Fibroblast of lung (primary cell): ENCODE measurements at places on chromosomes 13 and 19. TPM values are rescaled to one million over a fixed set of nuclear protein-coding genes. Genes with fewer than 3 reads are reported as not detected.
A peak's percentile ranks its signal among the peaks of the same experiment; 100 is the strongest.

NCCRP1 gene
- polyA plus RNA-seq = 0.02 TPM in 1 of 2 replicates, not detected in the other

FFAR1 gene
- not detected in 2 replicates for polyA plus RNA-seq

CYP2F1 gene
- not detected in 2 replicates for polyA plus RNA-seq

CLC gene
- polyA plus RNA-seq = not detected in 2 replicates

RNF225 gene
- not detected in 2 replicates for polyA plus RNA-seq

ZNF793 gene
- polyA plus RNA-seq = 1.6 and 1.7 TPM in 2 replicates

KIRREL2 gene
- not detected in 2 replicates for polyA plus RNA-seq

ZNF460 gene
- 7.2 and 13.1 TPM in 2 replicates for polyA plus RNA-seq

VSTM2B gene
- polyA plus RNA-seq = not detected in 2 replicates

RDH13 gene
- polyA plus RNA-seq = 2.7 and 5.6 TPM in 2 replicates

- DNase-seq = no peak
Observed at GRCh38 chr13:69044629-69045028, 1063.0 kb upstream of the ATXN8OS start.

DNA sequence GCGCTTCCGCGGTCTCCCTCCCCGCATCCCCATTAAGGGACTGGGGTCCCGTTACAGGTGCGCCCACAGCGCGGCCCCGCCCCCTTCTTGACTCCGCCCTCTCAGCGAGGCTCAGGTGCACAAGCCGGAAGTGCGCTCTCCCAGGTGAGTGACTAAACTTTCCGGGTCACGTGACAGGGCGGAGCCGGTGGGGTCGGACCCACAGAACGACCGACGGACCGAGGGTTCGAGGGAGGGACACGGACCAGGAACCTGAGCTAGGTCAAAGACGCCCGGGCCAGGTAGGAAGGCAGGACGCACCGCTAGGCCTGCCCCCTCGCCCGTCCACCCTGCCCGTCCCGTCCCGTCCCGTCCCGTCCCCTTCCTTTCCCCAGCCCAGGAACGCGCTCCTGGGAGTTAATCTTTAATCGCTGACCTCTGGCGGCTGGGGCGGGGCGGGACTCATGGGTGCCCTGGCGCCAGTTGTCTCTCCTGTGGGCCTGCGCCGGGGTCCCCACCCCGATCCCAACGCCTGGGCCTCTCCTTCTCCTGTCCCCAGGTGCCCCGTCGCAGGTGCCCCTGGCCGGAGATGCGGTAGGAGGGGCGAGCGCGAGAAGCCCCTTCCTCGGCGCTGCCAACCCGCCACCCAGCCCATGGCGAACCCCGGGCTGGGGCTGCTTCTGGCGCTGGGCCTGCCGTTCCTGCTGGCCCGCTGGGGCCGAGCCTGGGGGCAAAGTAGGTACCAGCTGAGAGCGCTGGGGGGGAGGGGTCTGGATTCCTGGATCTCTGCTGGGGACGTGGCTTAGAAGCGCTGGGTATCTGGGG is at the start of gene CRB3:
CRB3 (plus strand) TSS at position 202 of the 804 bp plus-strand sequence; CDS start at position 633, 431 bp downstream.
- DNase-seq = no peak

DNA sequence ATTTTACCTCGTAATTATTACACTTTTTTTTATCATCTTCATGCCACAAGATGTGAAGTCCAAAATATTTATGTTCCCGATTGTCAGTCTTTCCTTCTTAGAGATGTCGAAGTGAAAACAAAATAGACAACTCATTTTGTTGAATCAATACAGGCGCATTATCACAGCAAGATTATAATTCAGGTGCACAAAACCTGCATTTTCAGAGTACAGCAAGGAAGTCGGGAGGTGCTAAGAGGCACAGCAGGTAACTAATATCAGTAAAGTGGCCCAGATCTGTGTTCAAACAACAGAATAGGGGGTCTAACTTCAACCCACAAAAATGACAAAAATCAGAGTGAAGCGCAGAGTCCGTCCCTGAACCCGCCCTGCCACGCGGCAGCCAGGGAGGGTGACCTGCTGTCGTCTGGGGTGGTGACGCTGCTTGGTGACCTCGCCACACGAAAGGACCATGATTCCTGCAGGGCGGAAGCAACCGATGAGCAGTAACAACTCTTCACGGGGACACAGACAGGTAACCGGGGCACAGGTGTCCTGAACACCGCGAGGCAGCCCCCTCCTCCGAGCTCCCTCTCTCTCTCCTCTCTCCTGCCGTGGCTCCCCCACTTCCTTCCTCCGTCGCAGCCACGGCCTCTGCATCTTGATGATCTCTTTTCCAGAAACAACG is 50.9 kb upstream of the SPACA7 start:
- no peak for DNase-seq

GRCh38 chr19:33756177-33756576 is 40.5 kb upstream of the KCTD15 start:
- DNase-seq = no peak

- DNase-seq = no peak
Observed at GRCh38 chr19:55408533-55408872, 915 bp upstream of the UBE2S start.

DNA sequence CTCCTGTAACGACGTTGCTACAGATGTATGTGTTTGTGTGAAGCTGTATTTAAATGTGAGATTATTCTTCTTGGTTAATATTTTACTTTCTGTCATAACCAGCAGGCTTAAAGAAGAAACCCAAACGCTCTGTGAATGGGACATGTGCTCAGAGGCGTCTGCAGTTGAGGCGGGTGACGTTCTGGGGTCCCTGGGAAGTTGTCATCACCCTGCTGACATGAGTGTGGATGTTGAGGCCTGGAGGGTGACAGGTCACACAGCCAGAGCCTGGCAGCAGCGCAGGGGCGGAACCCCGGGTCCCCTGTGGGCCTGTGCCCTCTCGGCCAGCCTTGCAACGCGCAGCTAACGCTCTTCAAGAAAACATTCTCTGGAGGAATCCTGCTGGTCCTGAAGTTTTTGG is 16.6 kb downstream of the RASA3 start:
- DNase-seq = no peak

GRCh38 chr13:79681069-79681468 is 200.1 kb downstream of the NDFIP2 start:
- DNase-seq = no peak

- peak; percentile 88 for DNase-seq
Observed at GRCh38 chr13:72303941-72304746, 423.3 kb downstream of the MZT1 start.

DNA sequence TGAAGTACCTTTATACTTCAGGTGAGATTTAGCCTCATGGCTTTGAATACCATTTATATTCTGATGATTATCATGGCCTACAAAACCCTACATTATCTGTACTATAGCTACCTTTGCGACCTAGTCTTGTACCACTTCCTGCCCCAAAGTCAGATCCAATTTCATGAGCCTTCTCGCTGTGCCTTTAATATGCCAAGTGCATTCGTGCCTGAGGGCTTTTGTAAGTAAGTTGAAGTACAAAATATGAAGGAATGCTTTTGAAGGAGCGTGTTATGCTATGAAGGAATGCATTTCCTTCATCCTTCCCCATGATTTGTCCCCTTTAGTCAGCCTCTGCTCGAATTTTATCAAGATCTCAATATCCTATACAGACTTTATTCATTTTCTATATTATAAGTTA is 9.2 kb upstream of the RASL11A start:
- no peak for DNase-seq

- DNase-seq = no peak
Observed at GRCh38 chr19:23384858-23385257, 10.4 kb downstream of the ZNF91 start.

DNA sequence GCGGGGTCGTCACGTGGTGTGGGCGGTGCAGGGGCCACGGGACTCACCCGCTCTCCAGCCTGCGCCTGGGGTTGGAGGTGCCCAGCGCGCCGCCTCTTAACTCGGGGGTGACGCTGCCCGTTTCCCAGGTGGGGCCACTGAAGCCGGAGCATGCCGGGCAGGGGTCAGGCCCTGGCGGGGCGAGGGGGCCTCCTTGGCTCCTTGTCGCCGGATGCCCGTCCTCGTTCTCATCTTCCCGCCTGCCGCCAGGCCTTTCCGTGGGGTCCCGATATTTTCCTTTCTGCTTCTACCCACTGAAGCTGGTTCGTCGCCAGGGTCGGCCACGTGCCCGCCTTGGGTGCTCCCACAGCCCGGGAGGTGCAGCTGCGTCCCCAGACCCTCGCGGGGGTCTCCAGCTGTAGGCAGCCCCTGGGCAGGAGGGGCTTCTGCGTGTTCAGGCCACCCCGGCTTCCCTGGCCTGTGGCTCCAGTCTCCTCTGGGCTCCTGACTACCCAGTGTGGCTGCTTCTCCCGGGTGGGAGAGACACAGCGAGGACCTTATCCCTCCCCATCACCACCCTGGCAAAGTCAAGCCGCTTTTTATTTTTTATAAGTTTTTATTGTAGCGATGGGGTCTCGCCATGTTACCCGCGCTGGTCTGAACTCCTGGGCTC is 772 bp downstream of the FAM174C start:
- DNase-seq = no peak

DNA sequence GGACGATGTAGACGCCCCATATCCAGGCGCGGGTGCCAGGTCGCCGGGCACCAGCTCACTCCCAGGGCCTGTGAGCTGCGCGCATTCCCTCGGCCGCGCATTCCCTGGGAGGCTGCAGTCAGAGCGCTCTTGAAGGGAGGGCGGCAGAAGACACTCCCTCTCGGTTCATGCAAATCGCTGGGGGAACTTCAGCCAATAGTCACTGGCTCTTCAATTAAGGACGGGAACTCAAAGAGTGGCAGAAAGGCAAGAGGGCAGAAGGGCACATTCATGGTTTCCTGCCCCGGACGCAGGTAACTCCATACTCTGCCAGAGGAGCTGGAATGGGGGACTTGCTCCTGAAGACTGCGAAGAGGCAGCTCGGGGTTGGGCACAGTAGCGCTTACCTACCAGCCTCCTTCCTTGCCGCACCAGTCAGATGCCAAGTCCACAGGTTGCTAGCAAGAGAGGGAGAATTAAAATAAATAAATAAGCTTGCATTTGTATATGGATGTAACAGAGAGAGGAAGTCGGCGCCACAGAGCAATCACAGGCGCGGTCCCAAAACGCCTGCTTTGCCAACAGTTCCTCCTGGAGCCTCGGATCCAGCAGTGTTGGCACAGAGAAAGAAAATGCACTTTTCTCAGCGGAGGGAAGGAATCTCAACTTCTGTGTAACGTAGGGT is 459 bp downstream of the PCDH20 start:
- peak; percentile 47 for DNase-seq

GRCh38 chr13:61142506-61142905 is 273.1 kb downstream of the PCDH20 start:
- no peak for DNase-seq

GRCh38 chr13:50592412-50593155 is 250.9 kb downstream of the DLEU7 start:
- peak; percentile 92 for DNase-seq

DNA sequence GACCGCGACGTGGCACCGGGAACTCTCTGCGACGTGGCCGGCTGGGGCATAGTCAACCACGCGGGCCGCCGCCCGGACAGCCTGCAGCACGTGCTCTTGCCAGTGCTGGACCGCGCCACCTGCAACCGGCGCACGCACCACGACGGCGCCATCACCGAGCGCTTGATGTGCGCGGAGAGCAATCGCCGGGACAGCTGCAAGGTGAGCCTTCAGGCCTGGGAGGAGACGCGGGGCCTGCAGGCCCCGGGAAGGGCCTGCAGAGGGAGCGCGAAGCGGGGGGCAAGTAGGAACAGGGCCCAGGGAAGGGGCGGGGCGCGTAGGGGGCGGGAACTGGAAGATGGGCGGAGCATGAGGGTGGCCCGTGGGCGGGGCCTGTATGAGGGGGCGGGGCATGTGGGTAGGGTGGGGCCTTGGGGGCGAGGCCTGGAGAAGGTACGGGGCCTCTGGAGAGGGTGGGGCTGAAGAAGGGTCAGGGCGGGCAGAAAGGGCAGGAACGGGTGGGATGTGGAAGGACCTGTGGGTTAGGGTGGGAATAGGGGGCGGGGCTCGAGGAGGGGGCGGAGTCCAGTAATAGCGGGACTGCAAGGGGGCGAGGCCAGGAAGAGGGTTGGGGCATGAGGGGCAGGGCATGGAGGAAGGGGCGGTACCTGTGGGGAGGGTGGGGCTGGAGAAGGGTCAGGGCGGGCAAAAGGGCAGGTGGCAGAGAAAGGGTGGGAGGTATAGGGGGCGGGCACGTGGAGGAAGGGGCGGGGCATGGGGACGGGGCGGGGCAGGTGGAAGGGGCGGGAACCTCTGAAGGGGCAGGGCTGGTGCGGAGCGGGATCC is 2.5 kb downstream of the CFD start:
- DNase-seq = no peak

DNA sequence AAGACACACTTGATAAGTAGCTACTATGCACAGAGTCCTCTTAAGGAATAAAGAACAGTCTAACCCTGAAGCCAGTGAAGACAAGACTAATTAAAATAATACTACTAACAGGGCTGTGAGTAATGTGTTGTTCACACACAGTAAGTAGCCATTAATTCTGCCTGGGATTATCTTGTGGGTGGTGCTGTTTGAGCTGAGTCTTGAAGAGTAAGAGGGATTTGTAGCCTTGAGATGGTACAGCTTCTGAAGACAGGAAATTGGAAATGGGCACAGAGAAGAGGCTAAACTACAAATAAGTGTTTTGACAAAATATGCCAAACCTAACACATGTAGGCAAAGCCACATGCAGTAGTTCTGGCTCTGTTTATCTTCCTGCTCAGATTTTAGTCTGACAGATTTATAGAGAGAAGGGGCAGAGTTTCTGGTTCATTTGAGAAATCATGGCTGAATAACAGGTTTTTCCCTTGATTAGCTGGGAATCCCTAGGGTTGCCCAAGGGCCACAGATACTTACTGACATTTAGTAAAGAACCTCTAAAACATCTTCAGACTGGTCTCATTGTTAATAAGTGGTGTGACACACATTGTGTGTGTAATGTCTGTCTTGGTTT is 38.0 kb downstream of the ITGBL1 start:
- DNase-seq = peak; percentile 40

- DNase-seq = no peak
Observed at GRCh38 chr13:109881347-109881725, 95.0 kb upstream of the IRS2 start.

GRCh38 chr13:50291611-50292010 is 276.4 kb downstream of the KCNRG start:
- peak; percentile 33 for DNase-seq

GRCh38 chr19:5317321-5317720 is 23.3 kb downstream of the PTPRS start:
- DNase-seq = no peak

GRCh38 chr19:23789246-23789645 is 30.6 kb upstream of the ZNF681 start:
- no peak for DNase-seq

GRCh38 chr19:8212212-8212611 is 3.0 kb downstream of the CERS4 start:
- DNase-seq = no peak

DNA sequence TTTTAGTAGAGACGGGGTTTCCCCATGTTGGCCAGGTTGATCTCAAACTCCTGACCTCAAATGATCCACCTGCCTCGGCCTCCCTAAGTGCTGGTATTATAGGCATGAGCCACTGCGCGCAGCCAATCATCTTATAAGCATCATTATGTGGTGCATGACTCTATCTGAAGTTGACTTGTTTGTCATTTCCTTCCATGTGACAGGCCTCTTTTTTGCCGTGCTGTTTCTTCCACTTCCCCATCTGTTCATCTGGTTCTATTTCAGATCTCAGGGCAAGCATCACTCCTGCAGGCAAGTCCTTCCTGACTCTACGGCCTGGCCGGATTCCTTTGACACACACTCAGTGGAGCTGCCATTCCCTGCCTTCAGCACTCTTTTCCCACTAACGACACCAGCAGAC is 15.2 kb downstream of the COL5A3 start:
- DNase-seq = no peak
